Astrocyte of the spinal cord (primary cell): ENCODE measurements at places on chromosomes 12 and 14.

DNA sequence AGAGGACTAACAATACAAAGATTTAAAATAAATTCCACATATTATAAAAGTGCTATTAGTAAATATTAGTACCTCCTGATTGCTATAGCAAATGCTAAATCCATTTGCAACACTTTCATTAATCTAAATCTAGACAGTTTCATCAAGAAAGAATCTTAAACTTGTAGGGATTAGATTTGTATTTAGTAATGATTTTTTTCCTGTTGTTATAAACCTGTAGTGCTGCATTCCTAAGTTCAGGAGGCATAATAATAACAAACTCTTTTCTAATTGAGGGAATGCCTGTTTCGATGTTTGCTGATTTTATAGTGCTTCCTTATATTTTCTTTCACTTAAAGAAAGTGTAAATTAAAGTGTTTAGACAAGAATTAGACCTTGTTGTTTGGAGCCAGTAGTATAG is 166.1 kb downstream of the FOXA1 start:
- no peak for DNase-seq

DNA sequence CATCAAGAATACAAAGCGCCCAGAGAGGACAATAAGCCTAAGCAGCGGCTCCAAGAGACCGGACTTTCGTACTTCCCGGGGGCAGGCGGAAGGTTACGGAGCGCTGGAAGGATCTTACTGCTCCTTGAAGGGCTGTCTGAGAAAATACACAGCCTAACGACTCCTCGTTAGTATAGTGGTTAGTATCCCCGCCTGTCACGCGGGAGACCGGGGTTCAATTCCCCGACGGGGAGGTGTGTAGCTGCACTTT is 12.1 kb upstream of the TMPO start:
- DNase-seq, result peak; percentile 96

- DNase-seq, result no peak
Observed at GRCh38 chr12:49936925-49937324, 13.6 kb upstream of the AQP2 start.

- no peak for DNase-seq
Observed at GRCh38 chr12:91225316-91225715, 42.7 kb upstream of the DCN start.

GRCh38 chr14:57749267-57749666 is 116.6 kb downstream of the SLC35F4 start:
- peak; percentile 58 for DNase-seq

DNA sequence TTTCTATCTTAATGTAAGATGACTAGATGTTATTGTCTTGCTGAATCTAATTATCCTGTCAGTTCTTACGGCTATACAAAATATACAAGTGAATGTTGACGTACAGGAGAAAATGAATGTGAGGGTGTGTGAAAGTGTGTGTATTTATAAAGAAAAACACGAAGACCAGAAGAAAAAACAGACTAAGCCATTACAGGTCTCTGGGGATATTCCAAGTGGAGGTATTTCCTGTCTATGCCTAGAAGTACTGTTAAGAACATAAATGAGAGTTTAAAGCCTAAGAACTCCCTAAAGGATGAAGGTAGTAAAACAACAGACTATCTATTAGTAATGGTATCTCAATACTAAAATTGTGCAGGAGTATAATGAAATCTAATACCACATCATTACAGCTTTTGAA is 7.6 kb downstream of the MDM1 start:
- no peak for DNase-seq

GRCh38 chr14:73266317-73266716 is 29.0 kb downstream of the PAPLN start:
- no peak for DNase-seq

DNA sequence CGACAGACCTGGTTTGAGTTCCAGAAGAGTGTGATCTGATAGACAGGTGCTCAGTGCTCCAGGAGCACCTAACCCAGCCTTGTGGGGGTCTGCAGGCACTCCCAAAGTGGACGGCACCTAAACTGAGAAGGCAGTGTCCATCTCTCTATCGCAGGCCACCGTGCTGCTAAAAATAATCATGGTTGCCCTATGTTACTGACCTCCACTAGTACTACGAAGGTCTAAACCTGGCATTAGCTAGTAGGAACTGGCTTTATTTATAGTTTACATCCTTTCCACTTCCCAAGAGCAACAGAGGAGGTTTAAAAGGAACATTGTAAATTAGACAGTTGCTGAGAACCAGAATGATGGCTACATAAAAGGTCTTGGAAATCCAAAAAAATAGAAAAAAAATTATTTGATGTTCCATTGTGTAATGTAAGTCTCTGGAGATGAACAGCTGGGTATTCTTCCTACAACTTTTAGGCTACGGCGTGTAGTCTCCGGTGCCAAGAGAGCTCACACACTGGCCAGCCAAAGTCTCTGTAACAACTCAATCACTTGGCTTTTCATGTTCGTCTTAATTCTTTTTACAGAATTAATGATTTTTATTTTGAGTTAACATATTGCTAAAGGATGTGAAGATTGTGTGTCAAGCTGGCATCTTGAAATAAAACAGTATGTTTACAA is 27.3 kb downstream of the PPFIBP1 start:
- DNase-seq, result no peak

GRCh38 chr14:50763382-50764007 is 67.5 kb downstream of the NIN start:
- peak; percentile 94 for DNase-seq
